ENCODE measurements at places on chromosomes 12 and 14.
A peak's percentile ranks its signal among the peaks of the same experiment; 100 is the strongest.

- DNase-seq, result peak; percentile 29
These were observed 127.4 kb downstream of the CACNA1C start for GRCh38 chr12:2179953-2180736.

DNA sequence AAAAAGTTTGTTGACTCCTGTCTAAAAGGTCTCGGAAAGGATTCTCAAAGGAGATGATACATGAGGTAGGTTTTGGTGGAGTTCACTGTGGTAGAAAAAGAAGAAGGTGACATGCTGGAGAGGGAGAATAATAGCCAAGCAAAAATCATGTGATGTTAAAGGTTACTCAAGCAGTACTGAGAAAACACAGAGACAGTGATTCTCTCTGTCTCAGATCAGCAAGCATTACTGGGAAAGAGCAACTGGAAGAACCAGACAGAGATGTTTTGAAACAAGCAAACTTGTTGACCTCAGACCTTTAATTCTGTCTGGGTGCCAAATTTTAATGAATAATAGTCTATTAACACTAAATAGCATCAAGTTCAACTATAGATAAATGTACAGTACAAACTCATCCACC is 183.5 kb upstream of the PLEKHG7 start:
- DNase-seq, result no peak

DNA sequence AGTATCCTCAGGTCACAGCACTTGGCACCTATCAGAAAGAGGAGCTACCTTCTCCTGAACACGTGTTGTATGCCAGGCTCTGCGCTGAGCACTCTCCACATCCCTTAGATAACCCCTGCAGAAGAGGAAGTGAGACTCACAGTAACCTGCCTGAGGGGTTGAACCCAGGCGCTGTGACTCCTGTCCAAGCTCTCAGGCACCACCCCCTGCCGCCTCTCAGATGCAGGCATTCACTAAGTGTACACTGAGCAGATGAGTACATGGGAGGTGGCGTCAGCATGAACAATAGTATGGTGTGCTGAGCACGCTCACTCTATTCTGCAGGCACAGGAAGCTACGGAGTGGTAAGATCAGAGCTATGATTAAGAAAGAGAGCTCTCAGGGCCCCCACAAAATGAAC is 21.0 kb upstream of the RIC8B start:
- no peak for DNase-seq

DNA sequence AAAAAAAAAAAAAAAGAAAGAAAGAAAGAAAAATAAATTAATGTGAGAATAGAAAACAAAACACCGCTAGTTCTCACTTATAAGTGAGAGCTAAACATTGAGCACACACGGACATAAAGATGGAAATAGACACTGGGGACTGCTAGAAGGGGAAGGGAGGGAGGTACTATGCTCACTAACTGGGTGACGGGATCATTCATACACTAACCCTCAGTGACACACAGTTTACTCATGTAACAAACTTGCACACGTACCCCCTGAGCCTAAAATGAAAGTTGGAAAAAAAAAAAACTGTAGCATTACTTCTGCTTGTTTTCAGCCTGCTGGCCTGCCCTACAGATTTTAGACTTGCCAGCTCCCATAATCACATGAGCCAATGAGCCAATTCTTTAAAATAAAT is 10.5 kb upstream of the PRMT5 start:
- no peak for DNase-seq

GRCh38 chr12:43416981-43417380 is 135.0 kb downstream of the ADAMTS20 start:
- no peak for DNase-seq

DNA sequence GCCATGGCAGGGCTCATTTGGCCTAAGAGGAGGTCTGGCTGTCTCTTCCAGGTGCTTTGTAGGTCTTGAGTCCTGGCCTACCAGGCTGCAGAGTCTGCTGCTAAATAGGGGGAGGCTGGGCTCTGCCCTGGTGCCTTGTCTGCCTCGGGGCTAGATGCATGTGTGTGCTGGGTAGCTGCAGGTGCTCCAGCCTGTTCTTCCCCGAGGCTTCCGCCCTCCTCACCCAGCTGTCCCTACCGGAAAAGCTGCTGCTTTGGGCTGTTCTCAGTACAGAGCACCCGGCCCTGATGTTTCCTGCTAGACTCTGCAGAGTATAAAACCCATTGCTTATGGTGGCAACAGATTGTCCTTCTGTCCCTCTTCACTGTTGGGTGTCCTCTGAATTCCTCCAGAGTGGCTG is 37.7 kb downstream of the RAB35 start:
- no peak for DNase-seq

DNA sequence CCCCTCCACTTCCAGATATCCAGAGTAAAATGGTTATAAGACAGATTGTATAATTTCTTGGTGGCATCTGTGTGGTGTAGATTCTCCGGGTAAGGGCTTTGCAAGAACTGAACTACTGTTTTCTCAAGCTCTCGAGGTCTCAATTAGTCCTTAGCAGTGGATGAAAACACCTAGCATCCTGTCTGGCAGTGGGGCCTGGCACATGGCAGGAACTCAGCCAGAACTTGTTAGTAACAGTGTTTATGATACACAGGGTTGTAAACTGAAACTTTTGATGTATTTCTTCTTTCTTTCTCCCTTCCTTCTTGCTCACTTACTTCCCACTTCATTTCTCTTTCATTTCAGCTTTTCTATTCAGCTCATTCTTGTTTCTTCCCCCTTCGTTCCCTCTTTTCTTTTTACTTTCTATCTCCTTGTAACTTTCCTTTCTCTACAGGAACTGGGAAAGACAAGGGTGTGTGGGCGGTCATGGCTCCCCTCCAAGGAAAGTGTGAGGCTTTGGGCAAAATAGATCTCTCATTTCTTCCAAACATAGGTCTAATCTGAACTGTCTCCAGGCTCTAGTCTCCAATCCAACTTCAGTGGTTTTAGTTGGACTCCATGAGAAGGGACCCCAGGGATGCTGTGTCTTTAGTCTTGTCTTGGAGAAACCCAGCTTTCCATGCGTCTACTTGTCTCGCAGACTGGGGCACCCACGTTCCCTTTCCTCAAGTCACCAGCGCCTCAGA is 159.7 kb downstream of the PAH start:
- DNase-seq, result no peak

DNA sequence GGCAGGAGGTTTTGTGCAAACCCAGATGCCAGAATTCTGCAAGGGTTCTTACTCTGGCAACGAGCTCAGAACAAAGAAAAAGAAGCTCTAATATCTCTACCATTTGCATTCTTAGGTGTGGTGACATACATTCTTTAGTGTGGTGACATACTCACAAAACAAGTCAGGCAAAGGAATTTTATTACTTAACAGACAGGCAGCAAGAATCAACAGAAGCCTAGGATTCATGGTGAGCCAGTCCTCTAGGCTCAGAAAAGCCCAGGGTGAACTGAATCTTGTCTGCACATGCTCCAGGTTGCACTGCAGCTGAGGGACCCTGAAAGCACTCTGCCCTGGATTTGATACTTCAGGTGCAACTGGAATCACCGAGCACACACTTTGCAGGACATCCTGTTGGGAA is 122.4 kb upstream of the PTPRQ start:
- DNase-seq, result peak; percentile 10

DNA sequence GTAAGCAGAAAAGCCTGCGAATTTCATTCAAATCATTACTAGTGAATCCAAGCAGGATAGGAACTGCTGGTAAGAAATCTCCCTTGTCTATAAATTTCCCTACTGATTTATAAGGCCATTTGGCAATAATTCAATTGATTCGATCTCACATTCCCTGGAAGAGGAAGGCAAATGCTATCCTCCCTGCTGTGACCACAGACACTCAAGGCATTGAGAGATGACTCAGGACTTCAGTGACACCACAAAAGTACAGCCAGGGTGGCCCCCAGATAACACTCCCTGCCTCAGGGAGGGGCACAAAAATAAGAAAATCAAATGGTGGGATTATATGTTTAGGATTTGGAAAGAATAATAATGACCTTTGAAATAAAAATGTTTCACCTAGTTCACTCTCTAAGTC is 162.7 kb downstream of the GRIP1 start:
- DNase-seq, result no peak

- DNase-seq, result no peak
These were observed 25.8 kb downstream of the STYX start for GRCh38 chr14:52755607-52756316.

DNA sequence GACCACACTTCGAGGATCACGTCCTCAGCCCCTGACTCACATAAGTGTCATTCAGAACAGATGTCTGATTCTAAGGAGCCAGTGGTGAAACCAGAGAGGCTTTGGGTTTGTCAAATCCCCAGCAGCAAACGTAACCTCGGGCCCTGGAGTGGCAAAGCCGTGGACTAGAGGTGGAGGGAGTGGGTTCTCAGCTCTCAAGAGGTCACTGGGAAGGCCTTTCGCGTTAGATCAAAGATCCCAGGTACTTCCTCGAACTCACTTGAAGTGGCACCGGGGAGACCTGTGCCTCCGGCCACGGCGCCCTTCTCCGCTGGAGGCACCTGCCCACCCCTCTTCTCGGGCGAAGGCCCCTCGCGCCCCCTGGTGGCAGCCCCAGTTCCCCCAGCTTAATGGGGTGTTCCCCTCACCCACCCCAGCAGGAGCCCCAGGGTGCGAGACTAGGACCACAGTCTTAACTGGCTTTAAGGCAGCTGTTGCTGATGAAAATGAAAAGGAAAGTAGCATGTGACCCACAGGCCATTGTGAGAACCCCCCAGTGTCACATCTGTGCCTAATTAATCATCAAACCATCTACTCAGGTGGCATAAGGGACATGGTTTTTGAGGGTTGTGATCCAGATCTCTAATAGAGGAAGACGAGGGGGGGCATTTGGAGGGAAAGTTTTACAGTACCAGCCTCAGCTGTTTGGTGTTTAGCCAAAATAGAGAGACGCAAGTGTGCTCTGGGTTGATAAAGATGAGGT is 672 bp upstream of the ESR2 start:
- DNase-seq, result peak; percentile 31

DNA sequence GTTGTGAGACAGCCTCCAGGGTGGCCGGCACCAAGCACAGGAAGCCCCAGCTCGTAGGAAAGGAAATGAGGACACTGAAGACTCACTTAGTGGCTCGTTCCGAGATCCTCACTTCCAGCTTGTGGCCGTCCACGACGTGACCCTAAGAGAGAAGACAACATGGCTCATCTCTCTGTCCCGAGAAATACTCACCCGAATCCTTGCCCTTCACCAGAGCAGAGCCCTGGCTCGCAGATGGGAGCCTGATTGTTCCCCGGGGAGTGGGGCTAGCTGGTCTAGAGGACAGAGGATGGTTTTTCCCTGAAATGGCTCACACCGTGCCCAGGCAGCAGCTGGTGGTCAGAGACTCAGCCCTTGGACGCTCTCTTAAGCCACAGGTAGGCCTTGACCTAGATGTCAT is 47.8 kb downstream of the RBM19 start:
- DNase-seq, result no peak

- DNase-seq, result no peak
These were observed 753 bp upstream of the ATP5MC2 start for GRCh38 chr12:53676656-53677015.

GRCh38 chr12:66403746-66404145 is 101.5 kb downstream of the HELB start:
- DNase-seq, result no peak

DNA sequence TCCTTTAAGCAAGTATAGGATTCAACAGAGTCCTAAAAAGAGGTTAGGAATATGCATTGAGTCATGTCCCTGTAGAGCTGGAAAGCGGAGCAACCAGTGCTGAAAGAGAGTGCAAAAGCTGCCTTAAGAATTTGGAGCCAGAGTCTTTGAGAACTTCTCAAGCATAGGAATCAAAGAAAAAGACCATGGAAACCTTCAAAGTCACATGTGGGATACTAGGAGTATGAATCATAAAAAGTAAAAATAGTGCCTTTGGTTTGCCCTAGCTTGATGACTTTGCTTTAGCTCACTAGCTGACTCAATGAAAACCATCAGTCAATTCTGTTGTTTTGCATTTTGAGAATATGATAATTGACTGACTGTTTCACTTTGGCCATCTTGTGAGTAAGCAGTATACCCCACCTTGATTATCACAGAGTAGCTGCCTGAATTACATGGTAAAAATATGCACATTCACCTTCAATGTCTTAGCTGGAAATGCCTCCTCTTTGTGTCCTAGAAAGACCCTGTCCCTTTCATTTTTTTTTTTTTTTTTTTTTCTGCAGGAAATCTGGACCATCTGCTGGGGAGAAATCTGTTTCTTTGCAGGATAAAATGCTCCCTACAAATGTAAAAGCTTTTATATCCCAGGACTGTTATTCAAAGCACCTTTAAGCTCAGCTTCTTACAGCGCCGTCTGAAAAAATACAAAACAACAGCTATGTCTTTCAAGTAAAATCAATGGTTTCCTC is 248.6 kb upstream of the KRR1 start:
- DNase-seq, result peak; percentile 65

DNA sequence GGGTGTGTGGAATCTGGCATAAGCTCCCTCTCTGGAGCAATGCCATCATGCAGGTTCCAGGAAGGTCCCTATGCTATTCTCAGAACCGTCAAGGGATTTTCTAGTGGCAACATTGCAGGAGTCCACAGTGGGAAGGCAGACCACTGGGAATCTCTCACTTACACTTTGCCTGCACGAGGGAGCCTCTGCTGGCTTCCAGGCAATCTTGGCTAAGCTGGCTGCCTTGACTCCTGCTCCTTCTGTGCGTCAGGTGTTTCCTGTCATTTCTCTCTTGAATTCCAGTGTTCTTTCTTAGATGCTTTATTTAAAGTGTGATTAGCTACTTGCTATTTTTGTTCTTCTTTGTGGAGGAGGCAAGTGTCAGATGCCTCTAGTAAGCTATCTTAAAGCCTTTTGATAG is 414.0 kb upstream of the ATP2B1 start:
- DNase-seq, result no peak

DNA sequence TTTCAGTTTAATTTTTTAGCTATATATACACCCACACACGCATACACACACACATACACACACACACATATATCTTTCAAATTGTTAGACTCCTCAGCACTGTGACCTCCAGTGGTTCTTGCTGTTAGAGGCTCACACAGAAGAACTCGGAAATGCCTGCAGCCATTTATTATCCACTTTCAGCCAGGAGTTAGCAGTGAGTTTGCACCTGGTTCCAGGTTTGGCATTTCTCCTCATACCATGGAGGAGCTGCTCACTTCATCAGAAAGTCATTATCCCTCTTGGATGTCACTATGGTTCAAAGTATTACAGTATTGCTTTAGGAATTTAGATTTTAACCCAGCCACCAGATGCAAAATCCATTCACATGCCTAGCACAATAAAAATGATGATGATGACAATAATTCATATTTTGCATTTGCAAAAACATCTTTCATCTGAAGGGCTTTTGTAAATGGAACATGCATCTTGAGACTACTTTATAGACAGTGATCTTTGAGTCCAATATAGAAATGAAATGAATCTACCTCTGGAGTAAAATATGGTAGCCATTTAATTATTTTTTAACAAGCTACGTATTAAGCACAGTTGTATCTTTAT is 42.3 kb downstream of the NPAS3 start:
- DNase-seq, result no peak

GRCh38 chr12:19893514-19893913 is 454.2 kb downstream of the AEBP2 start:
- DNase-seq, result peak; percentile 33

DNA sequence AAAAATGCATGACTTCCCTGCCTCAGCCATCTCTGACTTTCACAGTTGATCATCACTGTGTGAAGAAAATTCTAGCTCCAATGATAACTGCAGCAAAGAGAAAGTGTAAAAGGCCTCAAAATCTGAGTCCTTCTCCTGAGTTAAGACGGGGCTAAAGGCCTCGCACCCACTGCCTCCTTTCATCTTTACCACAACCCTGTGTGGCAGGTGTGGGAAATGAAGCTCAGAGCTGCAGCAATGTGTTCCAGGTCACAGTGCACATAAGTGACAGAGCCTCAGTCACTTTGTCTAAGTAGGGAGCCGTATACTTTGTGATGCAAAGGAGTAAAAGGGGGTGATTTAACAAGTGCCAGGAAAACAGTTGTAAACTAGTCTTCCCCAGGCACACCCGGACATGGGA is 144.7 kb upstream of the TMCC3 start:
- no peak for DNase-seq

- DNase-seq, result no peak
These were observed 57.4 kb upstream of the FOXN3 start for GRCh38 chr14:89474464-89474863.
